ENCODE measurements at places on chromosomes 6 and 20. TPM values are rescaled to one million over a fixed set of nuclear protein-coding genes. Genes with fewer than 3 reads are reported as not detected.

JPH2 gene
- 142 TPM for polyA plus RNA-seq

- DNase-seq = no peak
Measured at GRCh38 chr6:144449911-144450597, 164.9 kb downstream of the UTRN start.

- no peak for DNase-seq
Measured at GRCh38 chr6:50390416-50390815, 322.9 kb upstream of the TFAP2D start.

GRCh38 chr6:113994934-113995342 lies 24.0 kb upstream of the HDAC2 start:
- peak; percentile 87 for DNase-seq

DNA sequence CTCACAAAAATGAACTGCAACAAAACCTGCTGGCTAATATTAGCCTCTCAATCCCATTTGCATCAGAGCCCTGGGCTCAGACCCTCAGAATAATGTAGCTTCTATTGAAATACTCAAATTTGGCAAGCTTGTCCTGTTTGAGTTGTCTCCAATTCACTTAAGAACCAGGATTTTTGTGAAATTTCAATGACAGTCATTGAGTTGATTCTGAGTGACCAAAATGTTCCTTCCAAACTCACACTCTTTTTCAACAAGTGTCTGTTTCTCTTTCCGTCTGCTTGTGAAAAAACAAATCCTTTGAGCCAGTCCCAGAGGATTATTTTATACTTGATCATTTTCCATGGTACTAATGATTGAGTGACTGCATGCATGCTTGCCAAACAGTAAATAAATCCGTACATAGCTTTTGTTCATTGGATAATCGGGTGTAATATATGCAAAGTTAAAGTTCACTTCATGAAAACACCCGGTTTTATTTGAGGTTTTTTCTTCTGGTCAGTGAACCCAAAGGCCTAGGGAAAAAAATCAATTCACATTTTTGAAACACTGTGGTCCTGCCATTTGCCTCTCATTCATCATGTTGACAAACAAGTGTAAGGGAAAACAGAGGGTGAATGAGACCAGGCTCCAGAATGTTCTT lies 16.4 kb upstream of the SLC22A2 start:
- DNase-seq = no peak

DNA sequence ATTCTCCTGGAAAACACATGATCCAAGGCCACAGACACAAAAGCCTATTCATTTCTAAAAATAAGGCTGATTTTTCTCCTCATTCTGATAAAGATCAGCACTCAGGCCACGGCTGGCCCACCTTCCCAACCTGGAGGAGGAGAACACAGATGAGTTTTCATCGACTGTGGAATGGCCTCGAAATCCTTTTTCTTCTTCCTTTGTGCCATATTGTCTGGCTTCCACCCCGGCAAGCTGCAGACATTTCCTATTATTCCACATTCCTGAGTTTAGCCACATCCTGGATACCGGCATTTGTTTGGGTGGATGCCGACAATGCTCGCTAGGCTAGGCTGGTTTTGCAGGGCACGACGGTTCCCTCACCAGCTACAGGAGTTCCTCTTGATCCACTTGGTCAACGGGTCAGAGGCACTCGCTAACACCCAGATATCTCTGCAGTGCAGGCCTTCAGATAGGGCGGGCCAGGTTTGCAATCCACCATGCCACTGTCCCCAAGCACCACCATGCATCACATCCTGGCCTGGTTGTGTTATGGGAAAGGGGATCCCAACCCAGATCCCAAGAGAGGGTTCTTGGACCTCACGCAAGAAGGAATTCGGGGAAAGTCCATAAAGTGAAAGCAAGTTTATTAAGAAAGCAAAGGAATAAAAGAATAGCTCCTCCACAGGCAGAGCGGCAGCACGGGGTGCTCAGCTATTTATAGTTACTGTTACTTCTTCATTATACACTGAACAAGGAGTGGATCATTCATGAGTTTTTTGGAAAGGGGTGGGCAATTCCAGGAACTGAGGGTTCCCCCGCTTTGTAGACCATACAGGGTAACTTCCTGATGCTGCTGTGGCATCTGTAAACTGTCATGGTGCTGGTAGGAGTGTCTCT lies 4.2 kb upstream of the CTSZ start:
- no peak for DNase-seq

- no peak for DNase-seq
Measured at GRCh38 chr6:87498048-87498447, 25.3 kb downstream of the SLC35A1 start.

- peak; percentile 43 for DNase-seq
Measured at GRCh38 chr6:42428326-42429041, 23.2 kb downstream of the TRERF1 start.

All from cardiac muscle cell (in vitro differentiated cells and primary cell).